Left lobe of liver (tissue), 2 donors: ENCODE measurements at places on chromosomes 6 and 20. TPM values are rescaled to one million over a fixed set of nuclear protein-coding genes. Genes with fewer than 3 reads are reported as not detected.

DNA sequence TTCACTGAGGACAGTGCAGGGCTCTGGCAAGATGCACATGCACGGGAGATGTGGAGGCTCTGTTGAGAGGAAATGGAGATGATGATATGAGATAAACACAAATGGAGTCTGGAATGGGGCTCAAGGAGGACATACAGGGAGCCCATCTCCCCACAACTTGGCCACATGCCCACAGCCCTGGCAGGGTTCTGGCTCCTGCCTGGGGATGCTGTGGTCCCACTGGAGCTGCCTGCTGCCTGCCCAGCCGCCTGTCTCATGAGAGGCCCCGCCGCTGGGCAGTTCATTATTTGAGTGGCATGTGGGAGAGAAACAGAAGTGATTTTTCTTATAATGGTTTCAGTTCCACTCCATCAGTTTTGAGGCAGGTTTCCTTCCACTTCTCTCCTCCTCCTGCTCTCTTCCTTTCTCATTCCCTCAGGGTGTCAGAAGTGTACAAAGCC is 133.6 kb upstream of the TRAF3IP2 start:
- no peak for DNase-seq

The TRAPPC3L gene
- not detected for total RNA-seq

The CCDC170 gene
- 0.45 TPM for total RNA-seq

DNA sequence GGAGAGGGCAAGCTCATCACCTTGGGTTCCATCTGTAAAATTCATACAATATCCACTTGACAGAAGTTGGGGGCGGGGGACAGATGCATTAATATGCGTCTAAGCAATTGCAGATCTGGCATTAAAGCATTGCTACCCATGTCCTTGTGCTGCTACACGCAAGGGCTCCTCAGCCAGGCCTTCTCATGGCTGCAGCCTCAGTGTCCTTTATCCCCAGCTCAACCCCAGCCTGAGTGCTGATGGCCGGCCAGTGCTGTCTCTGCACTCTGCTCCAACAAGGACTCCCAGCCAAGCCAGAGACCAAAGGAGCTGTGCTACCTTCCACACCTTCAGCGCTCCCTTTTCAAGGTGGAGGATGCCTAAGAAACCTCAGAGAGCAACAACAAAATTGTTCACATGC is 188.5 kb upstream of the STXBP5 start:
- no peak for DNase-seq

DNA sequence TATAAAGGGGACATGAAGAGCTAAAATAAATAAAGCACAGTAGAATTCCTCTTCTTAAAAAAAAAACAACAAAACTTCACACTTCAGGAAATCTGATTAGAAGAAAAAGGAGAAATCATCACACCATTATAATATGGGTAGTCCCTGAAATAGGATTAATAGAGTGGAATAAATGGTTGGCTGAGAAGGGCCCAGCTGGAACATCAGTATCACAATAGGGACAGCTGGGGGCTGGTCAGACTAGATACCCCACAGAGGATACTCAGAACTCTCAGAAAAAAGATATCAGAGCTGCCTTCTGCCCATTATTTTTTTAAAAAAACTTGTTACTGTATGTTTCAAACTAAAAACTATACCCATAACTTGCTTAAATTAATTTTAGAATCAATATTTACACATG is 75.2 kb downstream of the DST start:
- DNase-seq, result no peak

DNA sequence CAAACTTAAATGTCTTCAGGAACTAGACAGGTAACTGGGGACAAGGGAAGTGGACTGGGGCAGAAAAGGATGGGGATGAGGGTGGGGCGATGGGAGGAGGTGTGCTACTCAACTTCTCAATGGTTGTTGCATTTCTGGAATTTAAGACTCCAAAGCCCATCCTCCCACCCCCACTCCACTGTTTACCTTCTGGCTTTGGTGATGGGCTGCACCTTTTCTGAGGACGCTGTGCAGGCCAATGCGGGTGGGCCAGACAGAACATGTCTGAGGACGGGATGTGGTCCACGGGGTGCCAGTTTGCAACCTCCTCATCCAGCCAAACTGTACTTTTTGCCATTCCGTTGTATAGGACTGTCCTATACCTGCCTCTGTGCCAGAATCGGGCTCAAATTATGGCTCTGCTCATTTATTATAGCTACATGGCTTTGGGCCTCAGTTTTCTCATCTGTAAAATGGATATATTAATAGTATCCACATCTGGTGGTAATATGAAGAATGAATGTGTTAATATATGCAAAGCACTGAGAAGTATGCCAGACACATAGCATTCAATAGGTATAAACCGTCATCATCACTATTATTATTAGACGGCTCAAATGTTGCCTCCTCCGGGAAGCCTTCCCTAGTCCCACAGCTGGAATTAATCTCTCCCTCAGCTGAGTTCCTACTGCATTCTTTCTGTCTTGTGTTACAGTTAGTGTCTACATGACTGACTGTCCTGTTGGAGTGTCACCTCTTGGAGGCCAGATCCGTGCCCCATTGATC is 31.0 kb upstream of the VEGFA start:
- DNase-seq, result no peak

DNA sequence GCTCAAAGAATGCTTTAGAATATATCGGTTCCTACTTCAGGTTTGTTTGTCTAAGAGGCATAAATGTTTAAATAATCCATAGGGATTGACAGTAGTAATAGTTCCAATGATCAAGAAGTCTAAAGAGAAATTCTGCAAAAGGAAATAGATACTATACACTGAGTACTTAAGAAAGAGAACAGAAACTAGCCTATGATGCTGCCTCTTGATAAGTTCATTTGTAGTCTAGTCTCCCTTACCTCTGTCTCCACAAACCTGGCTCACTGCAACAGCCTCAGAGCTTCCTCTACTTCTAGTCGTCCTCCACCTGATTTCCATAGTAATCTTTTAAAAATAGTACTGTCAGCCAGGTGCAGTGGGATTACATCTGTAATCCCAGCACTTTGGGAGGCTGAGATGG is 511.8 kb downstream of the LMBRD1 start:
- no peak for DNase-seq

The DPPA5 gene
- not detected for total RNA-seq

DNA sequence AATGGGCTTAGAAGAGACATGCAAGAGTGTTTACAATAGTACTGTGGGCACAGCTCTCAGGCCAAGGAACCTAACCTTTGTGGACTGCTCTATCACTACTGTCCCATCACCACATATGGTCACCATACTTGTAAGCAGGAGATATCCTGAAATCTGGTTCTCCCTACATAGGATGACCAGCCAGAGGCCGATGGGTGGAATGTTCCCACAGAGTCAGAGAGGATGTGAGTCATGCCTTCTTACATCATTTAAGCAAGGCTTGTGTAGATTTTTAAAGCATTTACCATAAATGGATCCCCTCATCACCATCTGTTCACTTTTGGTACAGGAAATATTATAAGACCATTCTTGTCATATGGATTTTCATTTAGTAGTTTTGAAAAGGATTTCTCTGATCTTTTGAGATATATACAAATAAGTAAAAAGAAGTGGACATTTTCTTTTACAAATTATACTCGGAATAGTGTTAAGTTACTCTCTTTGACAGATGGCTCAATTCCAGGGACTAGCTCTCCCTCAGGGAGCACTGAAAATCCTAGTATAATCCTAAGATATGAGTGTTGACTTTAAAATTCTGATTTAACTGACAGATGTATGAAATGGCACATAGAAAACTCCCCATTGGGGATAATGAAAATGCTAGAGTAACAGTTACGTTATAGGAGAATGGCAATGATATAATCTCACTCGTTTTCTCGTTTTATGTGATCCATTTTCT is 6.6 kb downstream of the HTR1B start:
- DNase-seq, result no peak

The SRC gene
- 9.6 TPM for total RNA-seq

The OLIG3 gene
- not detected for total RNA-seq

The ZC2HC1B gene
- not detected for total RNA-seq

- no peak for DNase-seq
These were observed 132.1 kb downstream of the JPH2 start for GRCh38 chr20:44054849-44055248.

DNA sequence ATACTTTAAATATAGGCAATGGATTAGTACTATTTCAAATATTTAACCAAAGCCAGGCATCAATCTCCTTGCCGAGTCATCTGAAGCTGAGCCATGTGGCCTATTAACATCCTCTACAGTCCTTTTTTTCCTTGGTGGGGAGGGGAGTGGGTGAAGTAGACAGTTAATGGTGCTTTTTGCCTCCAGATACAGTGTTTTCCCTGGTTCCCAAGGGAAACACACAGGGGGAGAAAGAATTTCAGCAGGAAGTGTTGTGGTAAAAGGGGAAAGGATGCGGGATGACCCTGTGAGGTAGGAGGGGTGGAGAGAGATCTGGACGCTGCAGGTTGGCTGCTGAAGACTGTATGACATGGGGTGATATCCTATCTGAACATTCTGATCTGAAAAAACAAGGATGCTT is 9.6 kb downstream of the CLDN20 start:
- DNase-seq, result no peak

DNA sequence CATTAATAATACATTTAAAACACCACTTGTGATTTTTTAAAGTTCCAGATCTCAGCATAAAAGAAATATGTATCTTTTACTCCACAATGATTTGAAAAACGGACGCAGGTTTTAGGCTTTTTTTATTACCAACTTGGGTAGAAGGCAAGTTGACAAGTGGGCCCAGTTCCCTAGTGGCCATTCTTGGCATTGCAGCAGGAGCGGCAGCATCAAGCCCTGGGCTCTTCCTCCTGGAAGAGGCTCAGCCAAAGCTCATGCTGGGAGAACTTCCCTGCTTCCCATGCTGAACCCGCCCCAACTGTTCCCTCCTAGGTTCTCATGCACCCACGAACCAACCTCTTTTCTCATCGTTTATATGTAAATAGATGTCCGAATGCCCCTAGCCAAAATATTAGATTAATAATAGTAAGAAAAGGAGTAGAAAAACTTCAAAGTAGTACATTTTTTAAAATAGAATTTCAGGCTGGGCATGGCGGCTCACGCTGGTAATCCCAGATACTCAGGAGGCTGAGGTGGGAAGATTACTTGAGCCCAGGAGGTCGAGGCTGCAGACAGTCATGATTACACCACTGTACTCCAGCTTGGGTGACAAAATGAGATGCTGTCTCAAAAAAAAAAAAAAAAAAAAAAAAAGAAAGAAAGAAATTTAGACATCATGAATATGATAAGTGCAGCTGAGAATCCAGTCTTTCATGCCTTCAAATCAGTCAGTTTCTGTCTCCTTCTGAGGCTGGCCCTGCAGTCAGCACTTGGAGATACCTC is 18.2 kb upstream of the MYB start:
- no peak for DNase-seq

The BHLHE23 gene
- not detected for total RNA-seq

- no peak for DNase-seq
These were observed 53.5 kb upstream of the BTN3A2 start for GRCh38 chr6:26311385-26312095.

DNA sequence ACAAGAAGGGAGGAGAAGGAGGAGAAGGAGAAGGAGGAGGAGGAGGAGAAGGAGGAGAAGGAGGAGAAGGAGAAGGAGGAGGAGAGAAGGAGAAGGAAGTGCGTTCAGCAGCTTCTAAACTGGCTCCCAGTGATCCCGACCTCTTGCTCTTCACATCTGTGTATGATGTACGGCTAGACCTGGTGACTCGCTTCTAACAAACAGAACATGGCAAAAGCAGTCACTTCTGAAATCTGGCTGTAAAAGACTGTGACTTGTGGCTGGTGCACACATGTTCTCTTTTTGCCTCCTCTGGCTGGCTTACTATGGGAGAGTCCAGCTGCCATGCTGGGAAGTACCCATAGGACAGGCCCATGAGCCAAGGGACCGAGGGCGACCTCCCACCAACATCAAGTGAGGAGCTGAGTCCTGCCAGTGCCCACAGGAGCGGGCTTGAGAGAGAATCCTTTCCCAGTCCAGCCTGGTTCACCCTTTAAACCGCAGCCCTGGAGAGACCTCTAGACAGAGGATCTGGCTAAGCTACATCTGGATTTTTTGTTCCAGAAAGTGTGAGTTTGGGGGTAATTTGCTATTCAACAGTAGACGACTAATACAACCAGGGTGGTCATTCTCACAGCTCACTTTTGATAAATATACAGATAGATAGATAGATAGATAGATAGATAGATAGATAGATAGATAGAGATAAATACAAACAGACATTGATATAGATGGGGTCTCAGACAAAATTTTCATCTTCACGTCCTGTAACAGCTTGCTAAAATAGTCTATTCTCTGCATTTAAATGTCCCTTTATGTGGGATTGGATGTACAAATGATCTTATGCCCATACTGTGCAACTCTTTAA is 42.3 kb downstream of the RPP40 start:
- no peak for DNase-seq

- DNase-seq, result no peak
These were observed 79.7 kb downstream of the SMLR1 start for GRCh38 chr6:130906736-130907381.

- no peak for DNase-seq
These were observed 8.2 kb downstream of the NT5DC1 start for GRCh38 chr6:116108836-116109235.

GRCh38 chr20:21156266-21156665 is 30.4 kb downstream of the KIZ start:
- no peak for DNase-seq

The TTLL9 gene
- total RNA-seq, result not detected

The ADGRF5 gene
- 8.3 TPM for total RNA-seq

The PTCHD4 gene
- 0.18 TPM for total RNA-seq

DNA sequence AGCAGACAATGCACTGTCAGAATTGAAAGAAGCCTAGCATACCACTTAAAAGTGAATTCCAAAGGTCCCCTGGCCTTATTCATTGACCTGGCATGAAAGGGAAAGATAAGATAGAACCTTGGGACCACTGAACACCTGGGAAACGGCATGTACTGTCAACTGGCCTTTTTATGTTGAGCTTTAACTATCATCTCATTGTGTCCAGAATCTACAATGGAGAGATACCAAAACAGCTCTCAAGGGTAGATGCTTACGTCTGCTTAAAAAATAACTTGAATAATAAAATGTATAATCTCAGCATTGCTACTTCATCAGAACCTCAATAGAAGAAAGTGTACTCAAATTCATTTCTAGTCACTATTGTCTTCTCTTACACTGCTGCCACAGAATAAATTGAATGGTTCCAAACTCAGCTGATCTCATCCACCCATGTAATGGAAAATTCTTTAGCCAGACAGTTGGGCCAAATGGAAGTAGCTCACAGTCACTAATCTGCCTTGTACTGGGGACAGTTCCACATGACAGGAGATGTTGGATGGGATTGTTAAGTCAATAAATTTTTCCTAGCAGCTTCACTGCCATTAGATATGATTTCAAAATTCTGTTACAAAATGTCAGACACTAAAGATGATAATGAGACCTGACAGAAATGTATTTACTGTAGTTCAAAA is 93.8 kb downstream of the MLIP start:
- no peak for DNase-seq

- no peak for DNase-seq
These were observed 336.0 kb downstream of the SYNE1 start for GRCh38 chr6:152301021-152301764.

DNA sequence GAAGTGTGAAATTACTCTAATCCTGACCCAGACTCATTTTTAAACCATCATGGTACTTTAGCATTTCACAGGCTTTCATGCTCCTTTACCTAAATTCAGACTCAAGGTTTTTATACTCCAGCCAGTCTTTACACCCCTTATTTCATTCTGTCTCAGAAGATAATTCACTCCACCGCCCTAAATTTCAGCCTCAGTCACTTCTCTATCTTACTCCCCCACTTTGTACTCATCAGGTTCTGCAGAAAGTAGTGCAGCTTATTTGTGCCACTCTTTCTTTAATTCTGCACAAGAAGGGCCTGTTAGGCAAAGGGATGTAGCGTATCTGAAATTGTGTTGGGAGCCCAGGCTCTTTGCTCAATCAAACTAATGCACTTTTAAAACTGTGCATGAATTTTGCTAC is 205.5 kb downstream of the ARHGAP18 start:
- no peak for DNase-seq

- DNase-seq, result no peak
These were observed 56.0 kb downstream of the CLIC5 start for GRCh38 chr6:45959534-45960145.
